NCI-H2227 treated with DMSO at 0.1 percent for 48 hours (cell line): ENCODE measurements at places on chromosomes 6 and 20.

DNA sequence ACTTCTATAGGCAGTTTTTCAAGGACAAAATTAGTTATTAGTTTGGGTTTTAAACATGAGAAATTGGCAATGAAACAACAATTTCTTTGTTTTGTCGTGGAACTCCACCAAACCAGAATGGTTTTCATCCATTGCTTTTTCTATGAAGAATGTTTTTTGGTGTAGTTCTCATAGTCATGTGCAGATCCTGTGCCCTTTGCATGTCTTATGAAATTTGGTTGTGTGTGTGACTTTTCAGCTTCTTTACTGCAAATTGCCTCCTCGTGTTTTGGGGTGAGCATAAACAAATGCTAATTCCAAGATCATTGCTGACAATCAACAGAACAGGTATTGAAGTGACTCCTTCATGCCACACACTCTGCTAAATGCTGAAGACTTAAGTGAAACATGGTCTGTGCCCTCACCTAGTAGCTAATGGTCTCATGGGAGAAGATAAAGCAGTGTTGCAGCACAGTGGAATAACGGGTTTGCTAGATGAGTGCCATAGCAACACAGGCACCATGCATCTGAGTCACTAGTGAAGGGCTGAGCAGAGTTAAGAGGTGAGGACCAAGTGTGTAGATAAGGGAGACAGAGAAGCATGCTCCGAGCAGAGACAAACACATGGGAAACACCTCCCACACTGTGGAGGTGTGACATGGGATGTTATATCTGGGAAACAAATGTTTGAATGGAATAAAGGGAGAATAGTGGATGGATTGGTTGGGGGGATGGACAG is 120.0 kb downstream of the SLC16A10 start:
- DNase-seq, result no peak

- DNase-seq, result no peak
These were observed 86.4 kb upstream of the PRND start for GRCh38 chr20:4635342-4635741.

- DNase-seq, result no peak
These were observed 168.0 kb upstream of the NOX3 start for GRCh38 chr6:155623450-155624178.

GRCh38 chr20:63212393-63212730 is 3.6 kb downstream of the YTHDF1 start:
- no peak for DNase-seq

- peak; percentile 5 for DNase-seq
These were observed 146.7 kb downstream of the TASP1 start for GRCh38 chr20:13492001-13492481.

GRCh38 chr6:1570848-1571247 is 38.9 kb upstream of the FOXC1 start:
- DNase-seq, result no peak

DNA sequence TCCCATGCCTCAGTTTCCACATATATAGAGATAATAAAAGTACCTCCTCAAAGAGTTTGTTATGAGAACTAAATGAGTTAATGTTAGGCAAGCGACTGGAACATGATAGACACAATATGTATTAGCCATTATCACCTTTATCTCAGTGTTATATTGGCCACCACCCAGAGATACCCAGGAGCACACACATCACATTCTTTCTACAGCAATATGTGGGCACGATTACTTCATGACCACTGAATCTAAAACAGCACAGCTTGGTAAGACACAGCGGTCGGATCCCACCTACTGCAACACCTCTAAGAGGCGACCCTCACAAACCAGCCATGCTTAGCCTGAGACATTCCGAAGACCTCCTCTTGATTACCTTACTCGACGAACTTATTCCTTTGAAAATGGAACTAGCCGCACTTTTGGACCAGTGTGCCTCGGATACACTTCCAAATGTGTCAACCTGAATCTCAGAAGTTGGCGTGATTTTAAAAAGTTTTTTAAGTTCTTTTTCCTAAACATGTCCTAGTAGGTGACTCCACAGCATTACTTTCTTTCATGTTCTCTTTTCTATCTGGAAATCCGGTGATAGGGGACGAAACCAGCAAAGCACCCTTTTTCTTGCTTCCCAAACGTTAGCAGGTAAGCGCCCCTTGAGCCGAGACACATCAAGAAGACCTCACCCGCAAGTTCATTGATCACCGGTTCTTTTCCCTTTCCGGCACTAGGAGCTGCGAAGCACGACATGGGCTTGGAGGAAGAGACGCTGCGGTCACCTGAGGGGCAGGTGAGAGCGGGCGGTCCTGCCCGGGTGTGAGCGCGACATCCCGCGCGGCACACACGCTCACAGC is 923 bp downstream of the GMDS start:
- DNase-seq, result no peak

DNA sequence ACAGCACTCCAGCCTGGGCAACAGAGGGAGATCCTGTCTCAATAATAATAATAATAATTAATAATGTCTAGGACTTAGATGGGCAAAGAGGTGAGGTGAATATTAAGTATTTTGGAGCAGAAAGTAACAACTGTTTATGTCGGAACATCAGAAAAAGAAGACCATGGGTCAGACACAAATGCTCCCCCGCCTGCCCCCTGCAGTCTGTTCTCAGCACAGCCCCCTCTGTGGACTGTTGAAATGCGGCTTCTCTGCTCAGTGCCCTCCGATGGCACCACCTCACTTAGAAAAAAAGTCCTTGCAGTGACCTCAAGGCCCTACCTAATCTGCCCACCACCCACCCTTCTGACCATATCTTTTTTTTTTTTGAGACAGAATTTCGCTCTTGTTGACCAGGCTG is 5.2 kb upstream of the ETV7 start:
- no peak for DNase-seq

DNA sequence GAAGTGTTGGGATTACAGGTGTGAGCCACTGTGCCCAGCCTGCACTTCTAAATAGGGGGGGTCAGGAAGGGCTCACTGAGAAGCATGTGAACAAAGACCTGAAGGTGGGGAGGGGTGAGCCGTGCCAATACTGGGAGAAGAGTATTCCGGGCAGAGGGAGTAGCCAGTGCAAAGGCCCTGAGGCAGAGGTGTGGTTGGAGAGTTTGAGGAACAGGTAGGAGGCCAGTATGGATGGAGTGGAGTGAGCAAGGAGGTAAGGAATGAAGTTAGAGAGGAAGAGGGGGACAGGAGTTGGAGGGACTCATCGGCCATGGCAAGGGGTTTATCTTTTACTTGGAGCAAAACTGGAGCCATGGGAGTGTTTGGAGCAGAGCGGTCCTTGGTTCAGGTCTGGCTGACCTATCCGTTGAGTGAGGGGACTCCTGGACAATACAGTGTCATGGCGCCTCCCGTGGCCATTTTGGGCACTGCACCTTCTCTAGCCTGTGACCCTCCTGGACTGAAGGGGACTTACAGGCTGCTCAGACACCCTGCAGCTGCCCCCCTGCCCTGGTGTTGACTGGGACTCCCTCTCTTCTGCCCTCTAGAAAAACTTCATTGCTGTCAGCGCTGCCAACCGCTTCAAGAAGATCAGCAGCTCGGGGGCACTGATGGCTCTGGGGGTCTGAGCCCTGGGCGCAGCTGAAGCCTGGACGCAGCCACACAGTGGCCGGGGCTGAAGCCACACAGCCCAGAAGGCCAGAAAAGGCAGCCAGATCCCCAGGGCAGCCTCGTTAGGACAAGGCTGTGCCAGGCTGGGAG is 12.1 kb downstream of the FOXS1 start:
- no peak for DNase-seq

- peak; percentile 22 for DNase-seq
These were observed 420.9 kb downstream of the CDKAL1 start for GRCh38 chr6:20955131-20955530.

- peak; percentile 44 for DNase-seq
These were observed 54.1 kb upstream of the FYN start for GRCh38 chr6:111927321-111927720.

GRCh38 chr6:12760911-12761310 is 44.3 kb downstream of the PHACTR1 start:
- no peak for DNase-seq

DNA sequence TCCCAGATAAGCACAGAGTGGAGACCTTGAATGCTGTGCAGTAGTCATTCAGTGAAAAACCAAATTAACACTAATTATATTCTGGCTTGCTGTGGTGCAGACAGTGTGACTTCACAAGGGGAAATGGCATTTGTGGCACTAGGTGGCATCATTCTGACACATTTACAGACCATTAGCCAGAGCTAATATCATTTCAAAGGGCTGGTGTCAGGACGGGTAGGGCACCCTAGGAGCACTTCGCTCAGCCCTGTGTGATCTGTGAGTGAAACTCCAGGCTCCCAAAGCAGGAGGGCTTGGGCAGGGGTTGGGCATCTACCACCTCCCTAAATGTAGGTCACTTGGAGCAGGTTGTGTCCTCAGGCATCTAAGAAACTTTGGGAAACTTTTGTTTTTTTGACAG is 555.8 kb downstream of the PKHD1 start:
- no peak for DNase-seq

DNA sequence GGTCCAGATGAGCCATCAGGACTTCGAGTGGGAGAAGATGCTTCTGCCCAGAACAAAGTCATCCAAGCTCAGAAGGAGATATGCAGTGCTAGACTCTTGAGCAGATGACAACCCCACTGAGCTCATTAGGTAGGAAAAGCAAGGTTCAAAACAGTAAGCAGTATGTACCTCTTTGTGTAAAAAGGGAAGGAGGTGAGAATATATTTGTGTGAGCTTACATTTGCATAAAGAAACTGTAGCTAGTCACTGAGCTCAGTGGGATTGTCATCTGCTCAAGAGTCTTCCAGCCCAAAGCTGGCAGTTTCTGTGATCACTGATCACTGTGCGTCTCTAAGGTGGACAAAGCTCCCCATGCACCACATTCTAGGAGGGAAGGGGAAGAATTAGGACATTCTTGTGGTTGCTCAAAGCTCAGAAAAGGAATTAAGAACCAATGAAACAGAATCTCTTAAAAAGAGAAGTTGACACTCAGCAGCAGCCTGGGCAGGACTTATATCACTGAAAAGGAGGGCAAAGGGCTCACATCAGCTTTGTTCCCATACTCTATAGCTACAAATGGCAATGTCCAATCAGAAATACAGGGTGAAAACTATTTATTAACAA is 90.0 kb upstream of the MAFB start:
- DNase-seq, result no peak

DNA sequence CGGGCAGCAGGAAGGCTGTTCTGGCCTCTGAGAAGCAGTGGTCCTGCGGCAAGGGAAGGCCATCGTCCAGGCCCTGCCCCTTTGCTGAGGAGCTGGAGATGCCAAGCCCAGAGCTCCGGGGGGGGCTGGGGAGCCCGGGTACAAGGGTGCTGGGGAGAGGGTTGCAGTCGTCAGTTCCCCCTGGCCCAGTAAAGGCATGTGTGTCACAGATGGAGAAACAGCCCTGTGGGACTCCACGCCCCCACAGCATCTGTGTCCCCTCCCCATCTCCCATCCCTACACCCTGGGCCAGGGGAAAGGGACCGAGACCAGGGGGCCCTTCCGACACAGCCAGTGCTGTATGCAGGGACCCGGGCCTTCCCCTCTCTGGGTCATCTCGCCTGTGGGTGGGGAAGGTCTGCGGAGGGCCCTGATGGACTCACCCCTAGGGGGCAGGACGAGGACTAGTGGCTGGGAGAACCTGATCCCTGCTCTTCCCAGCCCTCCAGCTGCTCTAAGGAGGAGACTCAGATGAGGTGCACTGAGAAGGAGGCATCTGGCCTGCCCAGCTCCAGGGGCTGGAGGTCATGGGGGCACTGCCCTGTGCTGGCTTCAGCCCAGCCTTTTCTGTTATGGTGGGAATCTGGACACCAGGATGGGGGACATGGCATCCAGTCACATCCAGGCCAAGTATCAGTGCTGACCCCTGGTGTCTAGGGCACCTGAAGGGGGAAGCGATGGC is 609 bp downstream of the MYL9 start:
- DNase-seq, result no peak

GRCh38 chr20:32470025-32470861 is 112.1 kb downstream of the ASXL1 start:
- DNase-seq, result no peak

DNA sequence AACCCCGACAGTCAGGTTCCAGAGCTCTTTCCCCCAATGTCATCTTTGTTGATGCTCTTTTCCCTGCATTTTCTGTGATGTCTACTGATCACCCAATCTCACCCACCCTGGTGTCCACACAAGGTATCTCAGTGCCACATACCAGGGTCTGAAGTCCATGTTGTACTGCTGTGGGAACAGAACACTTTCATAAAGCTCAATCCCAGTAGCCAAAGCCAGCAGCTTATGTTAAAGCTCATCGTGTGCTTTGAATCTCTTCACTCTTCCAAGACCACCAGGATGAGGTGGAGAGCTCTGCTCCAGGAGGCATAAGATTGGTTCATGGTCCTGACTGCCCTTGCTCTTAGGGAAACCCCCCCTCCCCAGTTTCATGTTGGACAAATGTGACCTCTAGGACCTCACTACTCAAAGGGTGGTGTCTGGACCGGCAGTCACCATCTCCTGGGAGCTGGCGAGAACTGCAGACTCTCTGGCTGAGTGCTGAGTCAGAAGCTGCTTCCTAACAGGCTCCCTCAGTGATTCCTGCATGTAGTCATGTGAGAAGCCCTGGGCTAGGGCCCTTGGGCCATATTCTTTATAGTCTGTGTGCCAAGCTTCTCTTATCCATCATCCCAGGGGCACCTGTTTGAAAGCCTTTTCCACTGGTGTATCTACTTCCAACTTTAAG is 13.4 kb upstream of the CPNE5 start:
- DNase-seq, result no peak

DNA sequence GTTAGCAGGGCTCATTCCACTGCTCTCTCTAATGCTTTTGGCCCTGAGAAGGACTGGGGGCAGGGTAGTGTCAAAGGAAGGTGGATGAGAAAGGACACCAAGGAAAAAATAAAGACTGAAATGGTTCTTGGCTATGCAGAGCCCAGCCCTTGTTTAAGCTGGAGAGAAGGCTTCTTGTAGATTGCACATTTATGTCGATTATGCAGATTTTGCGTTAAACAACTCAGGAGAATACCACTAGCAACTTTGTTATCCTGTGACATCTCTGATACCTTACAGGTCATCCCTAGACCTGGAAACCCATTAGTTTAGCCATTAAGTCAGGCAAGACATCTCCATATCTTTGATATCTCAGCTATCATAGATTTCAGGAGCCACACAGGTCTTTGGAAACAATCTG is 11.1 kb upstream of the IL17F start:
- no peak for DNase-seq

DNA sequence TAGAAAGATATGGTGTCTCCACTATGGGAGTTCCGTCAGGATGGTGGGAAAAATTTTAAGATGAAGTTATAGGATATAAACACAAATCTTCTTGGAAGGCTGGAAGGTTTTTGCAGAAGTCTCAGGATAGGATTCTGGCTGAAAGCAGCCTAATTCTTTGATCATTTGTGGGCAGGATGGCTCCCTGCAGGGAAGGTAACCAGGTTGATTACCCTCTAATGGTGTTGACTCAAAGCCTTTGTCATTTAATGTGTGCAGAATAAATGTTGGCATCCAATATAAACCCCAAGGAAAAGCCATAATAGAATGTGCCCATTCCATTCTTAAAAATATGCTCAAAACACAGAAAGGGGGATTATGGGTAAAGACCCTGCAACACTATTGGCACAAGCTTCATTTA is 204.3 kb downstream of the EPM2A start:
- no peak for DNase-seq
